Activated CD4-positive, alpha-beta memory T cell treated with anti-CD3 and anti-CD28 coated beads for 36 hours (primary cell): ENCODE measurements at places on chromosomes 6 and 20. TPM values are rescaled to one million over a fixed set of nuclear protein-coding genes. Genes with fewer than 3 reads are reported as not detected.

The MAD2L1BP gene
- 29.1 TPM for total RNA-seq

The AKAP7 gene
- total RNA-seq = 4.3 TPM

DNA sequence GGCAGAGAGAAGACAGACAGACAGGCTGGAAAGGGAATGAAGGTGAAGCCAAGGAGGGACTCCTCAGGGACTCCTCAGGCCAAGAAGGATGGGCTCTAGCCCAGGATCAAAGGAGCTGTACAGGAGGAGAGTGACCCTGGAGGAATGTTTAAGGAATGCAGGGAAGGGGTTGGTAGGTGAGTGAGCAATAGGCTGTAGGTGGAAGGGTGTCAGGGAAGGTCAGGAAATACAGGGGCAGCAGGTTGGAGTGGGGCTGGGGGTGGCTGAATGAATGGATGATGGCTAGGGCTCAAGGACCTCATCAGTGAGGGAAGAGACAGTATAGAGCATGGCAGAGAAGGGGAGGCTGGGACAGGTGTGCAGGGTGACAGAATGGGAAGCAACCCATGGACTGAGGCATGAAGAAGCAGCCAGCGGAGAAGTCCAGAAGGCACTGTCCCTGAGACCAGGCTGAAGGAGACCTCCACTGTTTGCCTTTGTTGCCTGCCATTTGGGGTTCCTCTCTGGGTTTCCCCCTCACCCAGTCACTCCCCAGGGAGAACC, 13.2 kb downstream of the SYNGAP1 start:
- peaks cover 46% of the 10 kb centered on the region for H3K4me1 ChIP-seq
- no peak for DNase-seq
- no peak overlapping the region for H3K4me3 ChIP-seq
- peaks cover 16% of the 10 kb centered on the region for H3K36me3 ChIP-seq

DNA sequence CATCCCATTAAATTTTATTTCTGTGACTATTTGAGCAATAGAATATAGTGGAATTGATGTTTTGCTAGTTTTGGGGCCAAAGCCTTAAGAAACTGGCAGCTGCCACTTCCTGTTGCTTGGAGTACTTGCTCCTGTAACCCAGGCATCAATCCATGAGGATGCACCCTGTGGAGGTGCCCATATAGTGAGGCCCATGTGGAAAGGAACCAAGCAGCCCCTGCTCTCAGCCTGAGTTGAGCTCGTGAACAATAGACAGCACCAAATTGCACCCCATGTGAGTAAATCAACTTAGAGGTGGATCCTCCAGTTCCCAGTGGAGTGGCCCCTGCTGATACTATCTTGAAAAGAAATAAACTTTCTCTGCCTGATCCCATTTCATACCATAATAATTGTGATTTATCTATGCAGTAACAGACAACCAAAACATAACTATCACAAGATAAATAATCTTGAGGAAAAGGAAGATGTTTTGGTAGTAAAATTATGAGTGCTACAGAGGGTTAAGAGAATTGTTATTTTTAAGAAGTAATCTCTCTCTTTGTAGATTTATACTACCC, 481.9 kb downstream of the TBC1D32 start:
- no peaks in the 10 kb centered on the region for H3K4me1 ChIP-seq
- H3K36me3 ChIP-seq = no peaks in the 10 kb centered on the region
- DNase-seq = no peak
- H3K27me3 ChIP-seq = no peaks in the 10 kb centered on the region

The NOX3 gene
- total RNA-seq = not detected

The SLC2A4RG gene
- 58.9 TPM for total RNA-seq

GRCh38 chr6:41092421-41093140, 19.8 kb downstream of the NFYA start:
- no peaks in the 10 kb centered on the region for H3K27me3 ChIP-seq
- peaks cover 57% of the 10 kb centered on the region for H3K36me3 ChIP-seq
- no peak overlapping the region for H3K4me3 ChIP-seq

The RAET1L gene
- total RNA-seq = not detected

GRCh38 chr6:146950351-146950835, 253.8 kb upstream of the STXBP5 start:
- H3K27me3 ChIP-seq = no peaks in the 10 kb centered on the region
- H3K4me3 ChIP-seq = no peak overlapping the region
- peaks cover 14% of the 10 kb centered on the region for H3K4me1 ChIP-seq
- no peaks in the 10 kb centered on the region for H3K36me3 ChIP-seq
- peak overlapping the region; percentile 70 for H3K27ac ChIP-seq

The SPATA25 gene
- 0.50 TPM for total RNA-seq

DNA sequence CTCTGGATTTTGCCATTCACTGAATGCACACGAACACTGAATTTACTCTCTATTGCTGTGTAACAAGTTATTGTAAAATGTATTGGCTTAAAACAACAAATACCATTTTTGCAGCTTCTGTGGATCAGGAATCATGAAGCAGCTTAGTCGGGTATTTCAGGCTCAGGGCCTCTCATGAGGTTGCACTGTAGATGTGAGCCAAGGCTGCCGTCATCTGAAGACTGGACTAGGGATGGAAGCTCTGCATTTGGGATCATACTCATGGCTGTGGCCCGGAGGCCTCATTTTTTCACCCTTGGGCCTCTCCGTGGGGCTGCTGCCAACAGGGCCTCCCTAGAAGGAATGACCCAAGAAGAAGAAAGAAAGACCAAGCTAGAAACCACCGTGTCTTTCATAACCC, 492.4 kb upstream of the CDH4 start:
- no peak overlapping the region for H3K27ac ChIP-seq
- no peaks in the 10 kb centered on the region for H3K27me3 ChIP-seq
- H3K4me1 ChIP-seq = no peaks in the 10 kb centered on the region
- no peak for DNase-seq
- H3K36me3 ChIP-seq = no peaks in the 10 kb centered on the region

DNA sequence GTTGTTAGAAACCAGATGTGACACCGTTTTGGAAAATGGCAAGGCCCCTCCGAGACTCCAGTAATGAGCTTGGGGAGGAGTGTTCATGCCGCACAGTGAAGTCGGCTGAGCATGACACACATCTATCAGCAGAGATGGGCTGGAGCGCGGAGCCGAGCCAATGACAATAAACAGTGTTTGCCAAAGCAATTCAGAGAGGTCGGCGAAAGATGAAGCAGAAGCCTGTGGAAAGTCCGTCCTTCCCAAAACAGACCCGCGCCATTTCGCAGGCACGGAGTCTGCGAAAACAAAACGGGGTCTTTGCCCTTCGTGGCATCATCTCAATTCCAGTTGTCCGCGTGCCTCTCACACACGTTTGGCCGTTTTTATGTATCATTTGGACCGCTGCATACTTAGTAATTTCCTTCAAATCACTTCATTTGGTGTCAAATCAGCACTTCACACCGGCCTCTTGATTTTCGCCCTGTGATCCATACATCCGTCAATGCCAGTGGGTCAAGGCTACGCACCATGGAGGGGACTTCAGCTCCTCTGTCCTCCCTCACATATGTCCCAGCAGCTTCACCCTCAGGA, 71.3 kb downstream of the SULF2 start:
- no peak for DNase-seq
- H3K4me3 ChIP-seq = no peak overlapping the region
- H3K4me1 ChIP-seq = no peaks in the 10 kb centered on the region
- H3K36me3 ChIP-seq = no peaks in the 10 kb centered on the region

The PACSIN1 gene
- 0.10 TPM for total RNA-seq

DNA sequence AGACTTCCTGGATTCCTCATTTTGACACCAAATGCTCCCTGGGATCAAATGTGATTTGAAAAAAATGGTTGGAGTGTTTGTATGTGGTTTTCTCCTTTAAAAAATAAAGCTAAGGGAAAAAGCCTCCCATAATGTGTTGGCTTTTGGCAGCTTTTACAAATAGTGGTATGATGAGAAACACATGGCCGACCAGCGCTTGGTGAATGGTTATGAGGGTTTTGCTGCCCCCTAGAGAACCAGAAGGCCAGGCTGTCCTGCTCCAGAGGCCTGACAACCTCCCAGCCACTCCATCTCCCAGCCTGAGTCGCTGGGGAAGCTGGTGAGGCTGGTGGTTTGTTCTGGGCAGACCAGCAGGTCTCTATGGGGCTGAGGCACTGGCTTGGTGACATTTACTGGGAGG, 69.3 kb downstream of the CLIC5 start:
- peak; percentile 20 for DNase-seq
- no peak overlapping the region for H3K4me3 ChIP-seq
- peaks cover 5% of the 10 kb centered on the region for H3K36me3 ChIP-seq
- H3K27me3 ChIP-seq = no peaks in the 10 kb centered on the region
- H3K4me1 ChIP-seq = no peaks in the 10 kb centered on the region
- H3K27ac ChIP-seq = no peak overlapping the region

The ALDH8A1 gene
- 0.24 TPM for total RNA-seq

GRCh38 chr6:32933661-32934085, 7.2 kb downstream of the HLA-DMB start:
- no peak overlapping the region for H3K27ac ChIP-seq
- no peaks in the 10 kb centered on the region for H3K36me3 ChIP-seq
- no peak overlapping the region for H3K4me3 ChIP-seq
- no peaks in the 10 kb centered on the region for H3K4me1 ChIP-seq

DNA sequence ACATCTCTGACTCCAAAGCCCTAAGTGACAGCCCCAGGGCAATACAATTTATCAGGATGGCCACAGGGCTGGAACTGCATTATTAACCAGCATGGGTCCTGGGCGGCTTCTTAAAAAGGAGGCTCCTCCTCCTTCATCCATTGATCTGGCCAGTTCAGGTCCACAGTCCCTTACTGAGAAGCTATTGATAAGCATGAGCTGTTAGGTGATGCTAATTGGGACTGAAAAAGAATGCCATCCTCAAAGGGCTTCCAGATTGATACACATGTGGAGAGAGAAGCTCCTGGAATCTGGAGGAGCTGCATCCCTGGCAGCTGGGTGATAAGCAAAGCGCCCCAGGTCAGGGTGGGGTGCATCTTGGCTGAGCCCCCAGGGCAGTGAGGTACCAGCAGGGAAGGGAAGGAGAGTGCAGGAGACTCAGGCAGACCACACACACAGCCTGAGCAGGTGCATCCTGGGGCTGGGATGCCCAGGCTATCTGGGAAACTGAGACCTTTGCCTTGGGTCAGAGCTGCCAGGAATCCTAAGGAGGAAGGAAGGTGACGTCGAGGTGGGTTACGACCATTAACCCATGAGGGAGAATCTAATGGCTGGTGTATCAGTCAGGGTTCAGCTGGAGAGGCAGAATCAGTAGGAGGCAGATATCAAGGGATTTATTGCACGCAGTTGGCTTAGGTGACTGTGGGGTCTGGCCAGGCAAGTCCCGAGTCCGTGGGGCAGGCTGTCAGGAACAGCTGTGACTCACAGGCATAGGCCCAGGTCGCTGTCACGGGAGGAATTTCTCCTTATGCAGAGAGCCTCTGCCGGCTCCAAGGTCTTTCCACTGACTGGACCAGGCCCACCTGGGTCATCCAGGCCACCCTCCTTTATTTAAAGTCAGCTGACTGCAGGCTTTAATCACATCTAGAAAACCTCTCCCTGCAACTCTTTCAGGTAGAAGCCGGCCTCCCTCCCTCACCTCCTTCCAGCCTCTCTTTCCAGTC, 261.2 kb downstream of the BMP7 start:
- no peaks in the 10 kb centered on the region for H3K4me1 ChIP-seq
- DNase-seq = no peak
- no peak overlapping the region for H3K4me3 ChIP-seq
- H3K36me3 ChIP-seq = no peaks in the 10 kb centered on the region
- peaks cover 11% of the 10 kb centered on the region for H3K27me3 ChIP-seq

The KCNQ2 gene
- total RNA-seq = not detected

The DCBLD1 gene
- 4.4 TPM for total RNA-seq

- H3K27ac ChIP-seq = no peak overlapping the region
- H3K4me3 ChIP-seq = no peak overlapping the region
- H3K36me3 ChIP-seq = no peaks in the 10 kb centered on the region
- DNase-seq = no peak
- no peaks in the 10 kb centered on the region for H3K4me1 ChIP-seq
Observed at GRCh38 chr6:167221400-167222201, 63.8 kb upstream of the GPR31 start.

The RNF182 gene
- total RNA-seq = not detected

- DNase-seq = no peak
- no peak overlapping the region for H3K4me3 ChIP-seq
Observed at GRCh38 chr6:12555267-12555666, 161.3 kb upstream of the PHACTR1 start.

The TRERF1 gene
- total RNA-seq = 16.7 TPM

DNA sequence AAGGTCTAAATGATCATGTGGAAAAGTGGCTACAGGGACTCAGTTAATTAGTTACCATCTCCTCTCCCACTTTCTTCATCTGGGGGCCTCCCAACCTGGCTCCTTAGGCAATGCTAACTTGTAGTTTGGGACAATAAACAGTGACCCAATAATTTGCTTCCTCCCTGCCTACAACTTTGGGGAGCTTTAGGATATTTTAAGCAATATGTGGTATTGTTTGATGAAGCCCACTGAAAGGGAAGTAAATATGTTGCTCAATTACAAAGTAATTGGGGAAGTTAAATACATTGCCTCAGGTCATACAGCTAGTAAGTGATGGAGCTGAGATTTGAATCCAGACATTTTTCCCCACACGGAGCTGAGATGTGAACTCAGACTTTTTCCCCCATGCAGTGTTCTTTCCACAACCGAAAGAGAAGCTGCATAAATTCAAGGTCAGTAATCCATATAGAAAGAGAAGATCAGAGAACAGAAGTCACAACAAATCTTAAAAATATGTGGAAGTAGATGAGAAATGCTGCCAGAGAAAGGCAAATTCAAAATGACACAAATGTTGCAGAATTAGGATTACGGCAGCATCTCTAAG, 26.6 kb downstream of the ZHX3 start:
- H3K27ac ChIP-seq = no peak overlapping the region
- no peak for DNase-seq
- H3K4me3 ChIP-seq = no peak overlapping the region
- H3K4me1 ChIP-seq = no peaks in the 10 kb centered on the region
- no peaks in the 10 kb centered on the region for H3K27me3 ChIP-seq

The NTSR1 gene
- not detected for total RNA-seq

The LINC00237 gene
- total RNA-seq = not detected

DNA sequence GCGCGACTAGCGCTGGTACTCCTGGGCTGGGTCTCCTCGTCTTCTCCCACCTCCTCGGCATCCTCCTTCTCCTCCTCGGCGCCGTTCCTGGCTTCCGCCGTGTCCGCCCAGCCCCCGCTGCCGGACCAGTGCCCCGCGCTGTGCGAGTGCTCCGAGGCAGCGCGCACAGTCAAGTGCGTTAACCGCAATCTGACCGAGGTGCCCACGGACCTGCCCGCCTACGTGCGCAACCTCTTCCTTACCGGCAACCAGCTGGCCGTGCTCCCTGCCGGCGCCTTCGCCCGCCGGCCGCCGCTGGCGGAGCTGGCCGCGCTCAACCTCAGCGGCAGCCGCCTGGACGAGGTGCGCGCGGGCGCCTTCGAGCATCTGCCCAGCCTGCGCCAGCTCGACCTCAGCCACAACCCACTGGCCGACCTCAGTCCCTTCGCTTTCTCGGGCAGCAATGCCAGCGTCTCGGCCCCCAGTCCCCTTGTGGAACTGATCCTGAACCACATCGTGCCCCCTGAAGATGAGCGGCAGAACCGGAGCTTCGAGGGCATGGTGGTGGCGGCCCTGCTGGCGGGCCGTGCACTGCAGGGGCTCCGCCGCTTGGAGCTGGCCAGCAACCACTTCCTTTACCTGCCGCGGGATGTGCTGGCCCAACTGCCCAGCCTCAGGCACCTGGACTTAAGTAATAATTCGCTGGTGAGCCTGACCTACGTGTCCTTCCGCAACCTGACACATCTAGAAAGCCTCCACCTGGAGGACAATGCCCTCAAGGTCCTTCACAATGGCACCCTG, 1.6 kb downstream of the TPBG start:
- H3K4me1 ChIP-seq = peaks cover 16% of the 10 kb centered on the region
- peak overlapping the region; percentile 67 for H3K4me3 ChIP-seq
- peaks cover 44% of the 10 kb centered on the region for H3K27me3 ChIP-seq
- H3K36me3 ChIP-seq = no peaks in the 10 kb centered on the region
- no peak overlapping the region for H3K27ac ChIP-seq
- peak; percentile 30 for DNase-seq

GRCh38 chr6:157322792-157323254, 496 bp downstream of the TMEM242 start:
- H3K27ac ChIP-seq = peak overlapping the region; percentile 86
- peaks cover 3% of the 10 kb centered on the region for H3K36me3 ChIP-seq
- peak; percentile 87 for DNase-seq
- peak overlapping the region; percentile 97 for H3K4me3 ChIP-seq

The TMEM14B gene
- total RNA-seq = 86.9 TPM
